Stimulated activated CD4-positive, alpha-beta T cell treated with anti-CD3 and anti-CD28 coated beads, Interleukin-2, amount 100 ng/mL, for 48 hours (primary cell): ENCODE measurements at places on chromosomes 13 and 19.
A peak's percentile ranks its signal among the peaks of the same experiment; 100 is the strongest.

GRCh38 chr19:15671891-15672579 is 852 bp upstream of the CYP4F12 start:
- no peak for DNase-seq

- no peak for DNase-seq
Measured at GRCh38 chr13:33743438-33744368, 74.2 kb upstream of the RFC3 start.

DNA sequence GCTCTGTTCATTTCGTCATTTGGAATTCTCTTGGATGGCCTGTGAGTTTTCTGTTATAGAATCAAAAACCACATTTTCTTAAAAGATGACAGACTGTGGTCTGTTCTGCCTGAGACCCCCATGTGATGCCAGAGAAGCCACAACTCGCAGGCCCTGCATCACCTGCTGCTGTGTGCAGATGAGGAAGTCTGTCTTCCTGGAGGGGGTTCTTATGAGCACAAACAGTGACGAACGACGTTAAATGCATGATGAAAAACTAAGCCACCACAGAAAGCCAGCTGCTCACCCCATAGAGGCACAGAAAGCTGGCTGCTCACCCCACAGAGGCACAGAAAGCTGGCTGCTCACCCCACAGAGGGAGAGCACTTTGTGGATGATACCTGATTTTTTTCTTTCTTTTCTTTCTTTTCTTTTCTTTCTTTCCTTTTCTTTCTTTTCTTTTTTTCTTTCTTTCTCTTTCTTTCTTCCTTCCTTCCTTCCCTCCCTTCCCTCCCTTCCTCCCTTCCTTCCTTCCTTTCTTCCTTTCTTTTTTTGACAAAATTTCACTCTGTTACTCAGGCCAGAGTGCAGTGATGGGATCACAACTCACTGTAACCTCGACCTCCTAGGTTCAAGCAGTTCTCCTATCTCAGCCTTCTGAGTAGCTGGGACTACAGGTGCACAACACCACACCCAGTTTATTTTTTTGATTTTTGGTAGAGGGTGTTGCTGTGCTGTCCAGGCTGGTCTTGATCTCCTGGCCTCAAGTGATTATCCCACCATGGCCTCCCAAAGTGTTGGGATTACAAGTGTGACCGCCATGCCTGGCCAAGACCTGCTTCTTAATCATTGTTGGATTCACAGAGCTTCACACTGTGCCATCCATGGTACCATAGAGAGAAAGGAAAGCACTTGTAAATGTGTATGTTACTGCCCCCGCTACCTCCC is 1191.4 kb downstream of the UQCRFS1 start:
- DNase-seq, result no peak

- DNase-seq, result no peak
Measured at GRCh38 chr19:49590971-49591730, at the start of gene PRR12. PRR12 (plus strand) TSS chr19:49591182; CDS start chr19:49591655, 473 bp downstream.

DNA sequence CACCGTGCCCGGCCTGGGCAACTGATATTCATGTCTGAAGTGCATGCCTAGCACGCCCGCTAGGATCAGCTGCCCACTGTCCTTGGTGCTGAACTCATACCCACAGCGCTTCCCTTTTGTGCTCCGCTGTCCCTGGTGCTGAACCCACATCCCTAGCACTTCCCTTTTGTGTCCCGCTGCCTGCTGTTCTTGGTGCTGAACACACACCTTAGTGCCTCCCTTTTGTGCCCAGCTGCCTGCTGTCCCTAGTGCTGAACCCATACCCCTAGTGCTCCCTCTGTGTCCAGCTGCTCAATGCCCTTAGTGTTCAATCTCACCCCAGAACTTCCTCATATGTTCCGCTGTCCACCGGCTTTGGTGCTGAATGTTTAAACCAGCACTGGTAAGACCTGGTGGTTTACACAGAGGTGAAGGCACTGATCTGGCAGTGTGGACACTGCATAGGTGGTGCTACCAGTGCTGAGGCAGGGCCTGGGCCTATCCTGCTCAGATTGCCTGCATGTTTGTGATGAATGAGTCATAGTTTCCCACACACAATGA is 26.3 kb upstream of the SIGLEC11 start:
- peak; percentile 74 for DNase-seq

- DNase-seq, result no peak
Measured at GRCh38 chr13:84126671-84127171, 244.4 kb upstream of the SLITRK1 start.

- DNase-seq, result no peak
Measured at GRCh38 chr13:106709522-106709921, 141.6 kb upstream of the ARGLU1 start.

- DNase-seq, result no peak
Measured at GRCh38 chr13:23510979-23511735, 59.1 kb upstream of the TNFRSF19 start.
